ENCODE measurements at places on chromosomes 2 and 18. TPM values are rescaled to one million over a fixed set of nuclear protein-coding genes. Genes with fewer than 3 reads are reported as not detected.

GRCh38 chr2:227460070-227460485 lies 11.9 kb upstream of the AGFG1 start:
- peak; percentile 56 for DNase-seq

DNA sequence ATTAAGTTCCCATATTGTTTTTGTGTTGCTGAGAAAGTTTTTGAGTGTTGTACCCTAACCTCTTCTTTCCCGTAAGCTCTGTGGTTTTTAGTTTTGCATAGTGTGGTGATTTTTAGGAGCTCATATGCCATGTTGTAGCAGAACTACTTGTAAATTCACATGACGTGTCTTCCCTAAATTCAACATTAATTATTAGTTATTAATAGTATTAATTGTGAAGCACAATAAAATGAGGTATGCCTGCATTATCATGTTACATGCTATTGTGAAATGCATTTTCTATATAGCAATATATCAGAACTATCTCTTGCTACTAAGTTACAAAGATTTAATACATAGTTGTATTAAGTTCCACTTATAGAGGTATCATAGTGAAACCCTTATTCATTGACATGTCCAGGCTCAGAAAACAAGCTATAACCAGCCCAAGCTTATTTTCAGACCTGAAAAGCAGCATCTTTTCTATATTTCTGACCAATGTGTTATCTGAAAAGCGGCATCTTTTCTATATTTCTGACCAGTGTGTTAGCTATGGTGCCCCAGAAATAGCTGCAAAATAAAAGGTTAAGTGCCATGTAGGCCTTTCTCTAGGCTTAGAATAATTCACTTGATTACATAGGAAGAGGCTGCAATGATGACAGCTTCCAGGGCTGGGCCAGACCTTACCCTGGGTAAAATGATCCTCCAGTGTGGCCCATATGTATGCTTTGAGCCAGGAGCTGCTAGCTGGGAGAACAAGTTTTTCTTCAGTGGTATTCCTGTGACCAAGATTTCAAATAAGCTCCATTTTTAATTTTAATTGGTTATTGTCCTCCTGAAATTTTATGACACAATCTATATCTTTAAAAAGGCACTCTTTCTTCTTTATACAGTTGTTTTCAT lies 21.6 kb downstream of the EPAS1 start:
- DNase-seq, result no peak

- DNase-seq, result no peak
Observed at GRCh38 chr2:7004636-7005035, 87.4 kb downstream of the RNF144A start.

VWA3B gene
- 6.7 TPM for total RNA-seq

DNA sequence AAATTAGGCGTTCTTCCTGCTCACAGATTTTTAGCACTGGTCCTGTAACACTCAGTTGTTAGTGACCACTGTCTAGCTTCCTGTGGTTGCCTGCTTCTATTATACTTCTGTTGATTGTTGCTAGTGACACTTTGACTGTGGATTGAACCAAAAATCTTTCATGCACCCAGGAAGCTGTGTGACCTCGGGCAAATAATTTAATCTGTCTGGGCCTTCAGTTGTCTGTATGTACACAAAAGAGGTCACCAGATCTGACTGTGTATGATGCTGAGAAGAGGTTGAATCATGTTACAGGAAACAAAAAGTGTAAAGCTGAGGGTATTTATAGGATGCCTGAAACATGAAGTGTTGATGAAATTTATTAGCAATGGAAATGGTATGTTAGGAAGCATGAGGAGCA lies 12.7 kb downstream of the ICOS start:
- DNase-seq, result no peak

- peak; percentile 90 for DNase-seq
Observed at GRCh38 chr18:51275712-51276476, 78.4 kb upstream of the MEX3C start.

DNA sequence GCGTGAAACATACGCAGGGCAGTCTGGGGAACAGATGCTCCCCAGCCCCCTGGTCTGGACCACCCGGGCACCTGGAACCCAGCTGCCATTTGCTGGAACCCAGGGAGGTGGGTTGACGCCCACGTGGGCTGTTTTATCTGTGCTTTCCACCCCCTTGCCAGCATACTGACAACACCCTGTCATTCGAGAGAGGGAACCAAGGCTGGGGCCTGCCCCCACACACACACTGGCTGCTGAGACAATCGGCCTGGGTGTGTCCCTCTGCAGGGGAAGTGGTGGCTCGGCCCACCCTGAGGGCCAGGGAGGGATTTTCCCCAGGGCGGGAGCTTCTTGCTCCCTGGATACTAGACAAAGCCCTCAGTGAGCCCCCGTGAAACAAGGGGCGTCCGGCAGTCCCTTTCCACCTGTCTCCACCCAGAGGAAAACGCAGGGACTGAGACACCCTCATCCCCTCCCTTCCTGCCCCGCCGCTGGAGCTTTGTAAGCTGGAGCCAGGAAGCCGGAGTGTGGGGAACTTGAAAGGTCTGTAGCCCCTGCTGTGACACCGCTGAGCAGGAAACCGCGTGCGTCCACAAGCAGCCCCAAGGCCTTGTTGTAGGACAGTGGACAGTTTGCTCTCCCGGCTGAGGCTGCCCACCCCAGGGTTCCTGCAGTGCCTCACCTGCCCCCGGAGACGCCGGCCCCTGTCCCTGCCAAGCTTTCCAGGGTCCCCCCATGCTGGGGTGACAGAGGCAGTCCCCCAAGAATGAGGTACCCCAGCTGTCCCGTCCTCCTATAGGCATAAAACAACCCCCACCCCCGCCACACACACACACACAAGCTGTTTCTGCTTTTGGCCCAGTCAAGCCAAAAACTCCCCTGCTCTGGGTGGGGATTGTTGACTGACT lies 14.1 kb upstream of the KLF11 start:
- peak; percentile 58 for DNase-seq

ELOA2 gene
- 1.9 TPM for total RNA-seq

CTIF gene
- total RNA-seq, result 39.7 TPM

Measured in umbilical cord (tissue), 2 donors.